ENCODE measurements at places on chromosomes 5 and 9.

DNA sequence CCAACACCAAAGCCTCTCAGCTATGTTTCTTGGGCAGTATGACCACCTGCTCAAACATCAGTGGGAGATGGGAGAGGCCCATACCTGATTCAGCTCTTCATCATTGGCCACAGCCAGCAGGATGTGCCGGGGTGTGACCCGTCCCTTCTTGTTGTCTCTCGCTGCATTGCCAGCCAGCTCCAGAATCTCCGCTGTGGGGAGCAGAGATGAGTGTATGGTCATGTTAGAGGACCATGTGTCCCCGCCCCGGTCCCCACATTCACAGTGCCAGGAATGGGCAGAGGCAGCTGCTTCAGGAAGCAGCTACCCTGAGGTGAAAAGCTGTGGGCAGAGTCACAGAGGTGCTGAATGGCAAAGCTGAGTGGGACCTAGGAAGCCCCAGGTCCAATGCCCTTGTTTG, 29.1 kb downstream of the MACROH2A1 start:
- DNase-seq: no peak

GRCh38 chr5:14716755-14717752, 52.5 kb downstream of the OTULIN start:
- DNase-seq: no peak

DNA sequence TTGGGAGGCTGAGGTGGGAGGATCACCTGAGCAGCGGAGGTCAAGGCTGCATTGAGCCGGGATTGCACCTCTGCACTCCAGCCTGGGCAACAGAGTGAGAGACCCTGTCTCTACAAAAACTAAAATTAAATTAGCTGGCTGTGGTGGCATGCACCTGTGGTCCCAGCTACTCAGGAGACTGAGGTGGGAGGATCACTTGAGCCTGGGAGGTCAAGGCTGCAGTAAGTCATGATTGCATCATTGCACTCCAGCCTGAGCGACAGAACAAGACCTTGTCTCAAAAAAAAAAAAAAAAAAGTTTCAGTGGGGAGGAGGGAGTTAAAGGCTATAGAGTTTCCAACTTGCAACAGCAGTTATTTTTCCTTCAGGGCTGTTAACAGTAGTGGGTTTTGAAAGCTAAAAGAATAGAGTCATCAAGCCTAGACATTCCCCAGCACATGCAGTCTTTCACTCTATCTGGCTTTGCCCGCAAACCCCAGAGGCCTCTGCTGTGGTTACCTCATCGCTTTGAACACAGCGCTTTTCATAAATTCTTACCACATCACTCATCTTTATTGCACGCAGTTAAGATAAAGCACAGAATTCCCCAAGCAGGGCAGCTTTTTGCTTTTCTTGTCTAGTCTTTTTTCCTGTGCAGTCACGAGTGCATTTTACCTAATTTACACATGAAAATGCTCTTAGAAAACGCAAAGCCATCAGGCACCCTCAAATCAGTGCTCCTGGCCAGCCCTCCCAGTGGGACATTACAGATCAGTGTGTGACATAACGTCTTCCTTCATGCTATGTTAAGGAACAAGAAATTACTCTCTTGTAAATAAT, 8.7 kb upstream of the SLC2A8 start:
- DNase-seq: no peak

- no peak for DNase-seq
These were observed 26.6 kb upstream of the CD180 start for GRCh38 chr5:67223211-67223610.

- DNase-seq: no peak
These were observed 124.6 kb downstream of the MAST4 start for GRCh38 chr5:66720780-66721179.

DNA sequence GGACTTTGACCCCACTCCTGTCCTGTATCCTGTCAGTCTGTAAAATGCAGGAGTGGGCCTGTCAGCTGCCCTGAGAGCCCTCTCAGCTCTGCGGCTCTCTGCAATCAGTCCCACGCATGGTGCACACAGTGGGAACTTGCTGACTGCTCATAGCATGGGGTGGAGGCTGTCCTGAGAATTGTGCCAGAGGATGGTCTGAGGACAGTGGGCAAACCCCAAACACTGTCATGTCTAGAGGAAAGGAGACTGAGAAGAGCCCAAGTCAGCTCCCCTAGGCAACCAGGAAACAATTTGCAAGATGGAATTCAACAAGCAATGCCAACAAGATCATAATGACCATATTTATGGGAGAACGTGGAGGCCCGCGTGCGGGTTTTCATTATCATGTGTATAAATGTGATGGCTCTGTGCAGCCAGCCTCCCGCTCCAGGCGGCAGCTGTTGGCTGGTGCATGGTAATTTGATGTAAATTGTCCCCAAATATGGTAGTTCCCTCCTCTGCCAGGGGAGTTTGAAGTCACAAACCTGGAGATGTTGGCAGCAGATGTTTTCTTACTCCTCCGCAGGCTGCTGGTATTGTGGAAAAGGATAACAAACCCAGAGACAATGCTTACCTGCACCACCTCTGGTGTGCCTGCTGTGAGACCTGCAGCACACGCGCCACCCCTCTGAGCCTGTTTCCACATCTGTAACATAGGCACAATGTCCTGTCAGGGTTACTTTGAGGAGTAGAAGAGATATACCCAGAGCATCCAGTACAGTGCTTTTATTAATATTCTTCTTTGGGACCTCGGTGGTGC, 39.8 kb upstream of the ALDH1B1 start:
- DNase-seq: no peak

GRCh38 chr5:111277061-111277460, 52.9 kb downstream of the CAMK4 start:
- DNase-seq: no peak

GRCh38 chr9:22625540-22625939, 178.9 kb downstream of the DMRTA1 start:
- no peak for DNase-seq

- no peak for DNase-seq
These were observed 604.5 kb downstream of the ISL1 start for GRCh38 chr5:51987669-51988209.

GRCh38 chr5:167096816-167097215, 1194.6 kb upstream of the WWC1 start:
- DNase-seq: no peak

DNA sequence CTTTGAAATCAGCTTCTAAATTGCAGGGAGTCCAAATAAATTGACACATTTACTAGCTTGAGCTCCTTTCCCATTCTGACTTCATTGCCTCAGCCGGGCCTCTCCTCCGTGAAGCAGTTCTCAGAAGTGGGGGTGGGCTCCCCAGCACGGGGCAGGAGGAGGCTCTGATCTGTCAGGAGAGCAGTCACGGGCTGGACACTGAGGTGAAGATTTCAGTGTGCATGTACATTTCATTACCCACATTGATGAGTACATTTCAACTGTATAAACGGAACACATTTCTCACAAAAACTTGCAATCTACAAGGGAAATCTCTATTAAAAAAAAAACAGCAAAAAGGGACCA, 195.9 kb downstream of the SEMA6A start:
- no peak for DNase-seq

Data from glomerular endothelial cell (primary cell).